ENCODE measurements at places on chromosomes 16 and 17.
A peak's percentile ranks its signal among the peaks of the same experiment; 100 is the strongest.

GRCh38 chr17:15233022-15233805, 31.9 kb downstream of the PMP22 start:
- peak; percentile 61 for DNase-seq

GRCh38 chr17:72562615-72563188, 441.9 kb downstream of the SOX9 start:
- no peak for DNase-seq

DNA sequence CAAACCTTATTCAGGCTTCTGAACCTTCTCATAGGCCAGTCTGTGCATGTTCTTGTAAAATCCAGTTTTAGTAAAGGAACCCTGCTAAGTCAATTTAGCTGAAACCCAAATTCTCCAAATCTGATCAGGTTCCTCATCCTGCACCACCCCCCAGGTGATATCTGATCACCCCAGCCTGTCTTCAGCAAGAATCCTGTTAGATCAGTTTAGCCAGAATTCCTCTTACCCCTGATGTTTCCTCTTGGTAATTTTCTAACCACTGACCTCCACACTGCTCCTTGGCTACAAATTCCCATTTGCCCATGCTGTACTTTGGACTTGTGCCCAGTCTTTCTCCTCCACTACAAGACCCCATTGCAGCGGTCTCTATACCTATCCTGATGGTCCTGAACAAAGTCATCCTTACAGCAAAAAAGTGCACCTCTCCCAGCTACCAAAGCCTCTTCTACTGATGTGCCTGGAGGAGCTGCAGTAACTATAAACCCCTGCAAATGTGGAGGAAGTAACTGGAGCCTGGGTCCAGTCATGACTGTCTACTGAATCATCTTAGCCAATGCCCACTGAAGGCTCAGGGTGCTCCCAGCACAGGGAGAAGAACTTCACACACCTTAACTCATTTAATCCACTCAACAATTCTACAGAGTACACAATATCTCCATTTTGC, 23.8 kb downstream of the TEX14 start:
- DNase-seq = peak; percentile 74

DNA sequence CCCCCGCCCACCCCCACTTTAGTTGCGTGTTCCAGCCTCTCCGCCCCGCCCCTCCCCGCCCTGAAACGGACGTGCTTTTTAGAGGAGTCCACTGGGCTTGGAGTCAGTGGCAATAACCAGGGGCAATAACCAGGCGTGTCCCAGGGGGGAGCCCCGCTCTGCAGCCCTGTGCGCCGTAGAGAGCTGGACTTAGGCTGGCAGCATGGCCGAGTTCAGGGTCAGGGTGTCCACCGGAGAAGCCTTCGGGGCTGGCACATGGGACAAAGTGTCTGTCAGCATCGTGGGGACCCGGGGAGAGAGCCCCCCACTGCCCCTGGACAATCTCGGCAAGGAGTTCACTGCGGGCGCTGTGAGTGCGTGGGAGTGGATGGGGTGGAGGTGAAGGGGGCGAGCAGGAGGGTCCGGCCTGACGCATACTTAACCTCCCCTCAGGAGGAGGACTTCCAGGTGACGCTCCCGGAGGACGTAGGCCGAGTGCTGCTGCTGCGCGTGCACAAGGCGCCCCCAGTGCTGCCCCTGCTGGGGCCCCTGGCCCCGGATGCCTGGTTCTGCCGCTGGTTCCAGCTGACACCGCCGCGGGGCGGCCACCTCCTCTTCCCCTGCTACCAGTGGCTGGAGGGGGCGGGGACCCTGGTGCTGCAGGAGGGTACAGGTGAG, at the start of gene ALOX15B:
Gene ALOX15B, plus strand, starts transcription at position 106 of the 657 bp plus-strand sequence. Its CDS starts 97 bp downstream, at position 203.
- no peak for DNase-seq

- DNase-seq = peak; percentile 93
Measured at GRCh38 chr16:30956601-30957455, 726 bp upstream of the SETD1A start.

DNA sequence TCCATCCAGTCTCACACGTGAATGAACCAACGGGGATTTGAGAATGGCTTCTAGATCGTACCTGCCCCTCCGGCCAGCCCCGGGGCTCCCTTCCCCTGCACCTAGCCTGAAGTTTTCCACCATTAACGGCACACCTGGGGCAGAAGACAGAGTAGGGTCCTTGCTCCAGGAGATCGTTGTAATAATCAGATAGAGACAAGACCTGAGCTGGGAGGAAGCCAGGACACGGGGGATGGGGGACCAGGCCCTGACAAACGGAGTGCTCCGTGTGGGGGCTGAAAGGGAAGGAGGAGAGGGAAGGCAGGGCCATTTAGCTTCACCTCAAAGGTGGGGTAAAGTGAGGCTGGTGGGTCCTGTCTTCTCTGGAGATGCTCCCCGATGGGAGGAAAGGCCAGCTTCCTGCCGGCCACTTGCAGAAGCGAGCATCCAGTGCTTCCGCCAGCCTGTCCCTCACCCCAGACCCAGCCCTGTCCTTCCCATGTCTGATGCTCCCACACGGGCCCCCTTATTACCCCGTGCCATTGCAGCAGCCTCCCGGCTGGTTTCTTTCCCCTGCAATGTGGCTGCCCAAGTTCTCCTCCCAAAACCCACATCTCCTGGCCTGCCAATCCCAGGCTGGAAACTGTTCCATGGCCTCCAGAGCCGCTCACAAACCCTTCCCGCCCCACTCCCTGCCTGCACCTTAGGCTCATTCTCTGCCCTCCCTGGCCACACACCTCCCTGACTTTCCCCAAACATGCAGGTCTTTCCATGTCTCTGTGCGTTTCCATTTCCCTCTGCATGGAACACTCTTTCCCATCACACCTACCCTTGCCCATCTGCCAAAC, 79.3 kb downstream of the MRC2 start:
- no peak for DNase-seq

GRCh38 chr17:44038604-44039011, 23.8 kb upstream of the TMEM101 start:
- peak; percentile 41 for DNase-seq

DNA sequence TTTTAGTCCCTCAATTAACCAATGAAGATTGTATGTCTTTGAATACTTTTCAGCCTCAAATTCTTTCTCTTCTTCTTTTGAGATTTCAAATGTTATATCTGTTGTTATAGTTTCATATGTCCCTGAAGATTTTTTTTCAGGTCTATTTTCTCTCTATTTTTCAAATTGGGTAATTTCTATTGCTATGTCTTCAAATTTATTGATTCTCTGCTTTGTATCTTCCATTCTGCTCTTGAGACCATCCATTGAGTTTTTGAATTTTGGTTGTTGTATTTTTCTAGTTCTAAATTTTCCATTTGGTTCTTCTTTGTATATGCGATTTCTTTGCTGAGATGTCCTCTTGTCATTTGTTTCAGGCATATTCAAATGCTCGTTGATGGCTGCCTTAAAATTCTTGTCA, 26.7 kb downstream of the MAP2K6 start:
- no peak for DNase-seq

DNA sequence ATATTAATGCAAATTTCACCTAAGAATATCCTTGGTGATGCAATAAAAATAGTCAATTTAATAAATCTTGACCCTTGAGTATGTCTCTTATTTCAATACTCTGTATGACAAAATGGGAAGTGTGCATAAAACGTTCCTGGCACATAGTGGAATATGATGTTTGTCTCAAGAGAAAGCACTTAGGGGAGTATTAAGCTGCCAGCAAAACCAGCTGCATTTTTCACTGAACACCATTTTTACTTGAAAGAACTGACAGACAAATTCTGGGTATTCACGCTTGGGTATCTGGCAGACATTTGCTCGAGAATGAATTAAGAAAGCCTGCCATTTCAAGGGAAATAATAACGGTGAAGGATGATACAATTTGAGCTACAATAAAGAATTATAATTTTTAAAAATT, 364.8 kb downstream of the SOX9 start:
- DNase-seq = no peak
